ENCODE measurements at places on chromosomes 12 and 14. TPM values are rescaled to one million over a fixed set of nuclear protein-coding genes. Genes with fewer than 3 reads are reported as not detected.

DNA sequence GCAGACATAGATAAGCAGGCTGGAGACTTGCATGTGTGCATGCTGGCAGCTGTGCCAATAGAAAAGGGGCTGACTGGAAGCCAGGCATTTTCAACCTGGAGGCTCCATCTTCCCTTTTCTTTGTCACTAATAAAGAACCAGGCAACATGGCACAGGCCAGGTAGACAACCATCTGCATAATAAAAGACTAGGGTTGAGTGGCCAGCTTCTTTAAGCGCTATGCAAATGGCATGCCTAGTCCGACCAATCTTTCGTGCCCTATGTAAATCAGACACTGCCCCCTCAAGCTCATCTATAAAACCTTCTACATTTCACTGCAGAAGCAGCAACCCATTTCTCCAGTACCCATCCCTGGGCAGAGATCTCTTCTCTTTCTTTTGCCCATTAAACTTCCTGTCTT, 4.6 kb upstream of the KLRC1 start:
- no peaks in the 10 kb centered on the region for H3K4me1 ChIP-seq
- DNase-seq = no peak

DNA sequence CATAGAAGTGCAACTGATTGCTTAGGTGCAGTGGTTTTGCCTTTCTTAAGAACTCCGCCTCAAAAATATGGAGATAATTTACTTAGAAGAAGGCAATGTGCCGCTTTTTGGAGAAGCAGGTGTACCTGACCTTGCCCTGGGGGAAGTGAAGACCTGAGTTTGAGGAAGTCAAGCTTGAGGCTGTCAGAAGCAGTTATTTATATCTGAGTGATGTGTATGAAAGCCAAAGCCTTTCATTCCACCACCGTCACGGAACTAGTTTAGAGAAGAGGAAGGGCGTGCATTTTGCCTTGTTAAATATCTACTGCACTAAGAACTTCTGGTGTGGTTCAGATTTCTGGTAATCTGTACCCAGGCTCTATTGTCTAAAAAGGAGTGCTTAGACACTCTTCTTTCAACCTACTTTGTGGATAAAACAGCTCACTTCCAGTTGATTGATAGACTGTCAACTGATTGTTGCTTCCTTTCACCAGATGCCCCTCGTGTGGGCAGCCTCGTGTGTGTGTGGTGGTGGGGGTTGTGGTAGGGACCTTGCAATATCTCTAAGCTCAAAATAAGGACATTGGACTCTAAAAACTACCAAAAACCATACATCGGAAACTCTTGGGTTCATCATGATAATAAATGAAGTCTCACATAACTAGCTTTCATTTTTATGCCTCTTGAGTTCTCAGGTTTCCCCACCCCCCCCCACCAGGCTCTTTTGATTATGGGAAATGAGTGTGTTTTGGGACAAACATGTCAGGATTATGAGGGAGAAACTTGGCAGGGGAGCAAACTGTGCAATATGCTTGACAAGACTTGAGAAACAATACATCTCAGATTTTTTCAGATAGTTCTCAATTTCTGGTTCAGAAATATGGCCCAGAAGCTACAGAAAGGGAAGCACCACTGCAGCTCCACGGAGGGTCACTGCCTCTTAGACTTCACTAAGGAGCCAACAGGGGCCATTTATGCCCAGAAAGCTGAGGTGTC, 78.6 kb downstream of the ARF6 start:
- H3K4me3 ChIP-seq = peak overlapping the region; percentile 66
- H3K4me1 ChIP-seq = peaks cover 68% of the 10 kb centered on the region
- H3K27me3 ChIP-seq = no peaks in the 10 kb centered on the region
- DNase-seq = peak; percentile 79
- peaks cover 5% of the 10 kb centered on the region for H3K36me3 ChIP-seq

- H3K27me3 ChIP-seq = no peaks in the 10 kb centered on the region
- no peaks in the 10 kb centered on the region for H3K36me3 ChIP-seq
- H3K27ac ChIP-seq = no peak overlapping the region
- no peak for DNase-seq
- no peaks in the 10 kb centered on the region for H3K4me1 ChIP-seq
Measured at GRCh38 chr14:59751578-59751977, 119.0 kb downstream of the RTN1 start.

GRCh38 chr14:59333235-59333634, 131.9 kb downstream of the GPR135 start:
- H3K36me3 ChIP-seq = peaks cover 15% of the 10 kb centered on the region
- DNase-seq = no peak
- H3K27ac ChIP-seq = no peak overlapping the region
- no peaks in the 10 kb centered on the region for H3K4me1 ChIP-seq

DNA sequence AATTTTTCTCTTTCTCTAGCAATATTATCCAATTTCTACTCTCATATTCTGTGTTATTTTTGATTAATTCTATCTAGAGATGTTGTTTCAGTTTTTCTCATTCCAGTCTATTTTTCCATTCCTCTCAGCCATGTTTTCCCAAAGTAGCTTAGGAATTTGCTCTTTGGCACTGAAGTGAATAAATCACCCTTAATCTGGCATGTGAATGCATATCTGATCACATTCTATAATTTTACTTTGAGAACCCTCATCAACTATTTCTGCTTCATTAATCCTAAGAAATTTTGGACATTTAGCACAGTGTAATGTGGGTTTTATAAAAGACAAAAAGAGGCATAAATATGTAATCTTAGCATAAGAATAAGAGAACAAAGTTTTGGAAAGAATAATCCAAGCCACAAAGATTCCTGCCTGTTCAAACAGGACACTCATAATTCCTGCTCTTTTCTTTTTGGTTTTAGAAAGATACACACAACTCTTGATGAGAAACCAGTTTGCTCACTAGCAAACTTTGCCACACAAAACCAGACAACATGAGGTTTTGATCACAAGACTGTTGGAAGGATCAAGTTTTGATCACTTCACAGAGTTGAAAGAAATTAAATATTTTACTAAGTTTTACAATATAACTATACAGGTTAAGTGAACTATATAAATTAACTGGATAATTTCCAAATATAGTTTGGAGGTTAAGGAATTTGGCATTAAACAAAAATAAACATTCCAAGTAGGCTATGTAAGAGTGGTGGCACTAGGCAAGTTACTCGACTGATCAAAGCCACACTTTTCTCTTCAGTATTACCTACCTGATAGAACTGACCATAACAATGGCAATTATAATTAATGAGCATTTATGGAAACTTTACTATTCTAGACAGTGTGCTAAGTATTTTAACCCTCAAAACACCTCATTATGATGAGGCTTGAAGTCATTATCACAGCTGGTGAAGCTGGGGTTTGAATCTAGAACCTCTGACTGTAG, 226.6 kb upstream of the TMTC1 start:
- no peaks in the 10 kb centered on the region for H3K36me3 ChIP-seq
- H3K27me3 ChIP-seq = no peaks in the 10 kb centered on the region
- no peak overlapping the region for H3K4me3 ChIP-seq
- no peak overlapping the region for H3K27ac ChIP-seq

GRCh38 chr12:125167658-125168057, 102.4 kb downstream of the AACS start:
- H3K27ac ChIP-seq = no peak overlapping the region
- no peak overlapping the region for H3K4me3 ChIP-seq
- no peaks in the 10 kb centered on the region for H3K4me1 ChIP-seq
- H3K27me3 ChIP-seq = peaks cover 4% of the 10 kb centered on the region

DNA sequence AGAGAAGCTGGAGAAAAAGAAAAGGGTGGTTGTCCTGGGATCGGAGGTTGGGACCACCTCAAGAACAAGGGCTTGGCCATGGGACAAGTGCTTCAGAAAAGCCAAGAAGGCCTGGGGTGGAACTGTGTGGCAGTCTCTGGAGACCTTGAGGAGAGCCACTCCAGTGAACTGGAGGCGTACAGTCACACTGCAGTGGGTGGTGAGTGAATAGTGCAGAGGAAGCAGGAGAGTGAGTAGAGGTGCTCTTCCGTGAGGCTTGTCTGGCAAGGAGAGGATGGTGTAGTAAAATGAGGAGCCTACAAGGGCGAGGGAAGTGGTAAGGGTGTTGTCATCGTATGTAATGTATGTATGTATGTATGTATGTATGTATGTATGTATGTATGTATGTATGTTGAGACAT, 20.9 kb downstream of the RASSF3 start:
- no peak overlapping the region for H3K4me3 ChIP-seq
- peaks cover 64% of the 10 kb centered on the region for H3K36me3 ChIP-seq
- DNase-seq = no peak
- H3K4me1 ChIP-seq = peaks cover 66% of the 10 kb centered on the region
- H3K27me3 ChIP-seq = no peaks in the 10 kb centered on the region

GRCh38 chr12:13032164-13032563, 12.0 kb upstream of the FAM234B start:
- H3K27me3 ChIP-seq = peaks cover 11% of the 10 kb centered on the region
- no peak overlapping the region for H3K27ac ChIP-seq
- H3K36me3 ChIP-seq = no peaks in the 10 kb centered on the region

DNA sequence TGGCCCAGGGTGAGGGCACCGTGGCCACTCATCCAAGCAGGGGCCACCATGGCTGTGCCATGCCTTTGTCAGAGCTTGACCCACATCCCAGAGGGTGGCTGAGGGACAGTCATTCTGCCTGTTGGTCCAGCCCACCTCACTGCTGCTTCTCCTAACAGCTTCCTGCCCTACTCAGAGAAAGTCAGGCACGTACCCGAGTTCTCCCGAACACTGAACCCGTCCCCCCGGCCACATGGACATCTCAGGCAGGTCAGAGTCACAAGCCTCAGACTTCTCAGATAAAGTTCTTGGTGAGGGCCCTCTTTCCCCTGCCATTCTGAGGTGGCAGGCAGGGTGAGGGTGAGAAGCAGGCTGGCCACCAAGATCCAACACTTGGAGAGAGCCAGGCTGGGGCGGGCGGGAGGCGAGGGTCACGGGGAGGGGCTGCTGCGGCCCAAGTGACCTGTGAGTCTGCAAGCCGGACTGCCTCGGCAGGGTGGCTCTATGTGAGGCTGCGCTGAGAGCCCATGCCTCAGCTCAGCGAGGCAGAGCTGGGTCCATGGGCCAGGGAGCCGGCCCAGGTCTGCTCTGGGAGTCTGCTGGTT, 317.8 kb downstream of the TMEM121 start:
- H3K4me3 ChIP-seq = no peak overlapping the region
- H3K4me1 ChIP-seq = no peaks in the 10 kb centered on the region
- no peak for DNase-seq

DNA sequence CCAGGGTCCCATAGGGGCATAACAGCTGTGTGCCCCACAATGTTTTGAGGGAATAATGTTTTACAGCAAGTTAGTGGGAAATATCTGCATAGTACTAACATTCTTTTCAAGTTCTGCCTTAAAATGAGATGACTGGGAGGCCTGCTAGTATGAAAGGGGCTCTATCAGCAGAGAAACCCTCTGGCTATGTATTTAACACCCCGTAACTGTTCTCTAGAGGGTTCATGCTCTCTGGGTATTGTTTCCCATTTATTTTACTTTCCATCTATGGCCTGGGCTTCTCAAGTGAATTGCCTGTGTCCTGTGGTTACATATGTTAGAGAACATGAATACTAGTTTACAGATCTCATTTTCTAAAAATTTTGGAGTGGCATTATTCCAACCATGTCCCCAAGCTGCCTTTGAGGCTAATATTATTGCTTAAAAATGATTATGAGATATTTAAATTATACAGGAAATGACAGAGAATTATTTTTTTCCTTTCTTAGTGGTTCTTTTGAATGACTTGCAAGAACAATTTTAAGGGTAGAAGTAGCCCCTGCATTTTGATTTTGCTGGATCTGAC, 37.5 kb downstream of the GNG2 start:
- peaks cover 79% of the 10 kb centered on the region for H3K36me3 ChIP-seq
- no peak for DNase-seq
- H3K27ac ChIP-seq = no peak overlapping the region

DNA sequence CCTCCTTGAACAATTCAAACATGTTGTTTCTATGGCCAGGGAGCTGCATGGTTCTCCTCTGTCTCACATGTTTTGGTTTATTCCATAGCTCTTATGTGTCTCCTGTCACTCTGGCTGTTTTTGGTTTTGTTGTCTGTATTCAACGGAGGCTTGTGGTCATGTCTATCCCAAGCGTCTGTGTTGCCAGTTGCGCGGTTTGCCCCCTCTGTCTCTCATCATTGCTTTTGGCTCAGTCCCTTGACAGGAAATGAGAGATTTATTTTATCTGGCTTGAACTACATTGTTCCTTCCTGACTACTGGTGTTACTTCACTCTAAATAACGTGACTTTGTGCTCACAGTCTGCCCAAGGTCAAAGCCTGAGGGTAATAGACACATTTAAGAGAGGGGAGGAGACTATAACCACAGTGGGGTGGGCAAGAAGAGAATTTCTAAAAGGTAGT, 96.4 kb upstream of the SOX5 start:
- DNase-seq = no peak
- no peaks in the 10 kb centered on the region for H3K4me1 ChIP-seq
- no peak overlapping the region for H3K4me3 ChIP-seq
- no peaks in the 10 kb centered on the region for H3K27me3 ChIP-seq
- H3K27ac ChIP-seq = no peak overlapping the region

The MYF6 gene
- not detected for total RNA-seq

The SLC4A8 gene
- 4.4 TPM for total RNA-seq
